ENCODE measurements at places on chromosomes 16 and 17.

- no peak for DNase-seq
These were observed 68.0 kb downstream of the AMFR start for GRCh38 chr16:56357241-56357764.

DNA sequence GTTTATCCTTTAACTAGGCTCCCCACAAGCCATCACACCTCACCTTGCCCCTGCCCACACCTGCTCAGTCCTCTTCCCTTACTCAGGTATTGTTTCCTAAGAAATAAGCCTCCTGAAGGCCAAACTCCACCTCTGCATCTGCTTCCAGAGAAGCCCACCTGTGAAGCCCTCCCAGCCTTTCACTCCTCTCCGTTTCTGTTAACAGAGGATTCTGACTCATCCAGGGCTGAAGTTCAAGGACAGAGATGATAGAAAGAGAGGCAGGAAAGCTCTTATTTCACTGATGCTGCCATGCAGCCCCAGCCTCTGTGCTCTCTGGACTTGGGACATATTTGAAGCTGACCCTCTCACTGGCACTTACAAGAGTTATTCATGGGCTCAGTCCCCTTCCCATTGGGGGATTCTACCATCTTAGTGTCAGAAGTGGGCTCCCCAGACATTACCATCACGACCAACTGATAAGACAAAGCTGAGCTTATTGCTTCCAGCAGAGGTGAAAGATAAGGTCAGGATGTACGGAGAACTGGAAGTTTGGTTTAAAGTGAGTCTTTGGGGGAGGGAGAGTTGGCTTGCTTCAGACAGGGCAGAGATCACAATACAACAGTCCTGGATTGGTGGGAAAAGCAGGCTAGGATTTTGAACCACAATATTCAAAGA, 35.3 kb upstream of the XYLT2 start:
- no peak for DNase-seq

DNA sequence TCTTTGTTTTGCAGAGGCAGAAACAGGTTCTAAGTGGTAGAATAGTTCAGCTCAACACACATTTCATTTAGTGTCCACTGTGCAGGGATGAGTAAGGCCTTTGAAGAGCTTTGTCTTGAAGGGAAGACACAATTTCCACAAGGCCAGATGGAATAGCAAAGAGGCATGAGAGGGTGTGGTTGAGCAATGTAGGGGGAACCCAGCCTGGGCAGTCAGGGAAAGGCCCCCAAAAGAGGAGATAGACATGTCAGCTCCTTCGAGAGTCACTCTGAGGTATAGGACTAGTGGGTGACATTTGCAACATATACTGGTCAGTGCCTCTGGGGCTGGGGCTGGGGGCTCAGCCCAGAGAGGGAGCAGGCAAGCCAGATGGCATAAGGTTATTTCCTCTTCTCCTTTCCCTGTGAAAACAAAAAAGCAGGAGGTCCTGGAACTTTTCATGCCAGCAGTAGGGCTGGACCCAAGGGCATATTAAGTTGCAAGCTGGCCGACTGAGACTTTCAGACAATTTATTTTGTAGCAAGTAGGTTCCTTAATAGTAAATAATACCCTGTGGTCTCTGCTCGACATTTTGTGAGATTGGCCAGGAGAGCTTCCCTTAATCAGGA, 7.1 kb downstream of the ALKBH5 start:
- DNase-seq: no peak

DNA sequence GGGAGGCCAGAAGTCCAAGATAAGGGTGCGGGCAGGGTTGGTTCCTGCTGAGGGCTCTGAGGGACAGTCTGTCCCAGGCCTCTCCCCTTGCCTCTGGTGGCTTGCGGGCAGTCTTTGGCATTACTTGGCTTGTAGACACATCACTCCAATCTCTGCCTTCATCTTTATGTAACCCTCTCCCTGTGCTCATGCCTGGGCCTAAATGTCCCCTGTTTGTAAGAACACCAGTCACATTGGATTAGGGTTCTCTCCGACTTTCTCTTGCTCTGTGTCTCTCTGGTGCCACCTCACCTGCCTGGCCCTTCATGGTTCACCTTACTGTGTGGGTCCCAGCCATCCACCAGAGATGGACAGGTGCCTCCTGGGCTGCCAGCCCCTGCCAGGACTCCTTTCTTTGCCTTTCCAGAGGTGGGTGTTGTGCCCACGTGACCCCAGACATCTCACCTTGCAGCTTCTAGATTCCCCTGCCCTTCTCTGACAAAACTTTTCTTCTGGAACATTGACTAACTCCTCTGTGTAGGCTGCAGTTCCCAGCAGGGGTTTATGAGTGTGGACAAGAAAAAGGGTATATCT, 205.8 kb downstream of the MSI2 start:
- no peak for DNase-seq

DNA sequence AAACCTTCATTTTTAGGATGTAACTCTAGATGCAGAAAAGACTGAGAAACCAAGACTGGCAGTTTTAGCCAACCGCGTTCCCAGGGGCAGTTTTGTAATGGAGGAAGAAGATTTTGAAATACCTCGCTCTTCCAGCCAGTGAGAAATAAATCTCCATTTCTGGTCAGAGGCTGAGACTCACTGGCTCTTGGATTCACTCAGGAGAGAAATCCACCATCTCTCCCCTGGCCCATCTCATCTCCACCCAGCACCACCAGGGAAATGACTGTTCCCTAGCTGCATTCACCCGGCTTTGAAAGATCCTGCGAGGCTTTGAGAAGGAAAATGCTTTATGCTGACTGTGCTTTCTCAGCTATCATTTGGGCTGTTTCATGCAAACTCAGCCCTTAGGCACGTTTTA, 185.2 kb downstream of the SOX9 start:
- DNase-seq: no peak

- DNase-seq: no peak
These were observed 4.0 kb downstream of the SLC25A10 start for GRCh38 chr17:81715872-81716673.

GRCh38 chr17:21368545-21369246, 7.5 kb upstream of the KCNJ12 start:
- no peak for DNase-seq

DNA sequence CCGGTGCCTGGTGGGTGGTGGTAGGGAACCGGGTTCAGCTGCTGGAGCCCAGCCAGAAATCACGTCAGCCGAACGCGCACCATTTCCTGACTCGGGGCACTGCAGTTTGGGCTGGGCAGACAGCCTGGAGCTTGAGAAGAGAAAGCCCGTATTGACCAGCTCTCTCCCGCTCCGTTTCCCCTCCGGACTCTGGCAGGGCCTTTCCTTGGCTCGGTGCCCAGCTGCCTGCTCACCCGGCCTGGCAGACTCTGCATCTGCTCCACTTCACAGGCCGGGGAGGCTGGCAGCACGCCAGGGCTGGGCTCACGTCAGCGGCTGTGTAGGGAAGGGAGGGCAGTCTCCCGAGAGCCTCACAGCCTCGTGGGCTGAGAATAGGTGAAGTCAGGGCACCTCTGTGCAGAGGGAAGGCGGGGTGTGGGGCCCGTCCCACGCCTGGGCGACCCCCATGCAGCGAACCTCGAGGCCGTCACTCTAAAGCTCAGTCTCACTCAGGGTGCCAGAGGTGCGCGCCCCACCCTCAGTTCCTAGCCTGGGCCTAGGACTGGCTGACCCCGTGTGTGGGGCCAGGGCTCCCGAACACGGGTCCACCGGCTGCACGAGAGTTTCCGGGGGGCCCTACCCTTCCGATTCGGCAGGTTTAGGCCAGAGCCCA, 59.1 kb downstream of the OR1D5 start:
- DNase-seq: no peak

DNA sequence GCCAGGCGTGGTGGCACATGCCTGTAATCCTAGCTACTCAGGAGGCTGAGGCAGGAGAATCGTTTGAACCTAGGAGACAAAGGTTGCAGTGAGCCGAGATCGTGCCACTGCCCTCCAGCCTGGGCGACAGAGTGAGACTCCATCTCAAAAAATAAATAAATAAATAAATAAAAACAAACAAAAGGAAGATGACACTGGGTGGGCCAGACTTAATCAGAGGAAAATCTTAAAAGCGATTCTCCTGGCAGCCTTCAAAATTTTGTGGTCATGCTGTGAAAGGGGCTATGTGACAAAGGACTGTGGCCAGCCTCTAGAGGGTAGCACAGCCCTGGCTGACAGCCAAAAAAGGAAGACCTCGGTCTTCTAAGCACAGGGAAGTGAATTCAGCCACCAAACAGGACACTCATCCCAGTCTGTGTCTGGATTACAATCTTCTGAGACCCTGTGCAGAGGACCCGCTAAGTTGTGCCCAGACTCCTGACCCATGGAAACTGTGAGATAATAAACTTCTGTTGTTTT, 391.1 kb downstream of the CNTNAP4 start:
- no peak for DNase-seq

DNA sequence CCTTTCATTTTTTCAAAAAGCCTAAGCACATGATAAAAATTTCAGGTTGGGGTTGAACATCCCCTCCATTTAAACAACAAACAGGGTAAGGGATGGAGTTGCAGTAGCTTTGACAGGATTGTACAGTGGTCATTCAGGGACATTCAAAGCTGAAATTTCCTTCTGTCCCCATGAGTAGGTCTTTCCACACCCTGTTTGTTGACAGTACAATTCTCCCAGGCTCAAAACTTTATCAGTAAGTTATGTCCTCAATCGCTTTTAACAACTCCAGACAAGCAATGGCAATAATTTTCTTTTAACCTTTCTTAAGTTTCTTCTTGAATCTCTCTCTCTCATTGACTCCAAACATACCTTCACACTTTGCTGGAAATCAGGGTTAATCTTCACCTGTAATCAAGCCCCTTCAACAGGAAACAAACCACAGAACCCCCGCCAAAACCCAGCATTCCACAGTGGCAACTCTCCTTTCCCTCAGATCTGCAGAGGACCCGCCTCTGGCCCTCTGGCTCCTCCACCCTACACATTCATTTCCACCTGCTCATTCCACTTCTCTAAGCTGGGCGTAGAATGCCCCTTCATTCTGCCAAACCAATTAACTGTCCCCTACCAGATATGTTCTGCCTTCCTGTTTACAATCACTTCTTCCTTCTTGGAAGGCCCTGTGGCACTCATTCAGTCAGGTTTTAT, 20.7 kb downstream of the TXNDC11 start:
- DNase-seq: no peak

DNA sequence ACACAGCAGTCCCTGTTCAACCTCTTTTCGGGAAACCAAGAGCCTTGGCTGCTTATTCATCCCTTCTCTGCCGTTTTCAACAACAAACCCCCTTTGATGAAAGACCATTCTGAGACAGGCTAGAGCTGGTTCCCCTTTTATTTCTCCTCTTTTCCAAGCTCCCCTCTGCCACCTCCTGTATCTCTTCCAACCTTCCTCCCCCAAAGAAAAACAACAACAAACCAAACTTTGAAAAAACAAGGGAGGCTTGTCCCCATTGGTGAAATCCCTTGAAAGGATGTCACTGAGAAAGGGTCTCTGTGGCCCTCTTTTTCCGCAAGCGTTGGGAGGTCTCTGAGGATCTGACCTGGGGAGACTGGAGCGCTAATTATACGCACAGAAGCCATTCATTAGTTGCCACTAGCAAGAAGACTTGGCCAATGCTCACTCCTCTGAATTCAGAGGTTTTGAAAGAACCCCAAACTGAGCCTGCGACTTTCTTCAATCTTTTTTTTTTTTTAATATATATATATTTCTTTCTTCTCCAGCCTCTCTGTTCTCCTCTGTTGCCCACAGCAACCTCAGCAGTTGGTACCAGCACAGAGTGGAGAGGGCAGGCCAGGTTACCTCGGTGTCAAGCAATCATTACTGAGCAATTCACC, 101.4 kb downstream of the PITPNC1 start:
- no peak for DNase-seq

- no peak for DNase-seq
These were observed 77.4 kb upstream of the CCL2 start for GRCh38 chr17:34177642-34178041.

GRCh38 chr17:43314611-43315011, 80.8 kb upstream of the RNU2-1 start:
- no peak for DNase-seq

GRCh38 chr16:68764862-68765261, 27.8 kb downstream of the CDH1 start:
- DNase-seq: no peak

DNA sequence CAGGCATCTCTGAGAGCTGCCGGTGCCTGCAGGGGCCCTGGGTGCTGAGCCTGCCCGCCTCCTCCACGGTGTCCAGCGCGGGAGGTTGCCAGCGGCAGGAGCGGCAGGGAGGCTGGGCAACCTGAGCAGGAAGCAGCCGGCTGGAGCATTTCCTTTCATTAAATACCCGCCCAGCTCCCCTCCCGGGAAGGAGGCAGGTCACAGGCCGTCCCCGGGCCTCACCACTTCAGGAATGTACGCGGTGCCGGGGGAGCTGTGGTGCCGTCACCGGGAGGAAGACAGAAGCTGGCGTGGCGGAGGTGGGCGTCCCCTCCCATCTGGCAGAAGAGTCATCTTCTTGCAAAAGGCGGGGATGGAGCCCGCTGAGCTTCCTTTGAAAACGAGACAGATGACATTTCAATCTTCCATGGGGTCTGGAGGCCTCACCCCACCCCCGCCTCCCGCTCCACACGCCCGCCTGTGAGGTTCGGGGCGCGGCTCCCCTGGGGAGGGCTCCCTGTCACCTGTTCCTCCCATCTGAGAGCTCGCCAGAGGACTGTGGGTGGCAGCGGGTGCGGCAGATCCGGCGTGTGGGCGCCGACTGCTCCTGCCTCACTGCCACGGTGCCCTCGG, 16.0 kb downstream of the SOX8 start:
- DNase-seq: no peak

- no peak for DNase-seq
These were observed 9.3 kb downstream of the ENDOV start for GRCh38 chr17:80424261-80424660.

DNA sequence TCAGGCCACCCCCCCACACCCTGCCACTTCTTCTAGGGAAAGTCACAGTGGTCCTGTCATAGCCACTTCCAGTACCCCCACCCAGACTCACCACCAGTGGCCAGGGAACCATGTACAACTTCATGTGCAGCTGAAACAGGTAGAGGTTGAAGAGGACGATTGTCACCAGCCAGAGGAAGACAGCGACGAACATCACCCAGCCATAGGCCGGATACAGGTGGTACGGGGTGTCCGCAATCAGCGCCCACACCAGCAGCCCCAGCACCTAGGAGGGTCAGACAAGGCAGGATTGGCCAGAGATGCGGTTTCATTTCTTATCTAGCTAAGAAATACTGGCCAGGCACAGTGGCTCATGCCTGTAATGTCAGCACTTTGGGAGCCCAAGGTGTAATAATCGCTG, 16.7 kb downstream of the ARL2BP start:
- no peak for DNase-seq

GRCh38 chr17:17387498-17388362, 84.6 kb downstream of the NT5M start:
- no peak for DNase-seq

DNA sequence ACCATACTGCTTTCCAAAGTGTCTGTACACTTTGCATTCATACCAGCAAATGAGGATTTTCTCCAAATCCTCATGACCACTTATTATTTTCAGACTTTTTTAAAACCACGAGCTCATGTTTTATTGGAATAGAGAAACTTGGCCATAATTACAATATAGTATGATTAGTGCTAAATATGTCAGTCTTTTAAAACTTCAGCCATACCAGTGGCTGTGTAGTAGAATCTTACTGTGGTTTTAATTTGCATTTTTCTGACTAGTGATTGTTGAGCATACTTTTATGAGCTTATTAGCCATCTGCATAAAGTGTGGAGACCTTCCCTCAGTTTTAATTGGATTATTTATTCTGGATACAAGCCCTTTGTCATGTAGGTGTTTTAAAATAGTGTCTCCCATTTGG, 57.8 kb downstream of the NLK start:
- no peak for DNase-seq

GRCh38 chr16:73202161-73202729, 154.3 kb upstream of the ZFHX3 start:
- DNase-seq: no peak

Measured in neural crest cell (in vitro differentiated cells).